ENCODE measurements at places on chromosomes 3 and 15. TPM values are rescaled to one million over a fixed set of nuclear protein-coding genes. Genes with fewer than 3 reads are reported as not detected.

DNA sequence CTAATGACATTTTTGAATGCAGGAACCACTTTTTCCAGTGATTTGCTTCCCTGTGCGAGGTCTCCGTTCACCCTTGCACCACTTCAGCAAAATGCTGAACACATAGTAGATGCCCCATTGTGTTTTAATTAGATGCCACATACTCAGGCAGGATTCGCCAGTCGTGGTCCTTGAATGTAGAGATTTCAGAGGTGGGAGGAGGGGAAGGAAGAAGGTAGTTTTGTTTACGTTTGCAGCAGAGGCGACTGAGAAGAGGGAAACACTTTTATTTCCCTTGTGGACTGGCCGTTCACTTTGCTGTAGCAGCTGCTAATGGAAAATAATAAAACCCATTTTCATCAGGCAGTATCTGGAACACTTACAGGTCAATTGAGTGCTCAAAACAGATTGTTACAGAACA, 262.8 kb upstream of the TBL1XR1 start:
- DNase-seq, result no peak

- DNase-seq, result no peak
Observed at GRCh38 chr3:62090066-62090465, 283.3 kb downstream of the FEZF2 start.

GRCh38 chr3:104868291-104868690, 498.4 kb upstream of the ALCAM start:
- no peak for DNase-seq

Gene ASB14
- not detected for total RNA-seq

Gene CCR3
- total RNA-seq, result not detected

Gene ILDR1
- 6.3 TPM for total RNA-seq
